ENCODE measurements at places on chromosomes 4 and X.

DNA sequence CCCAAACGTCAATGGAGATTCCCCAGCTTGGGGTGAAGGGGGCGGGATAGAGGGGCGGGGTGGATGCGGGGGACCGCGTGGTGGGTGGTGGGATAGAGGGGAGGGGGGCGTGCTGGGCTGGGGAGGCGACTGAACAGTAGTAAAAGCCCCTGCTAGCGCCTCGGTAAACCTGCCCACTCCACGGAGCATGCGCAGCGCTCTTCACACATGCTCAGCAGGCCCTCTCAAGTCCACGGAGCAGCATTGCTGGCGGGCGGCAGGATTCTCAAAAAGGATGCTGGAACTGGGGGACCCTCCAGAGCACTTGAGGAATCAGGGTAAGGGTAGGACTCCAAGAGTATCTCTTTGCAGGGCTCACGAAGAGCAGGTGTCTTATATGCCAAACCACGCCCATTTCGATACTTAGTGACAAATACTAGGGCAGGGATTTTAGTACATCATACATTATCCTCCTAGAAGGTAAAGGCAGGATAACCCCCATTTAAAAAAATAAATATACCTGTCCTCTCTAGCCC is 378 bp upstream of the RPS6KA6 start:
- H3K4me1 ChIP-seq, result no peaks in the 10 kb centered on the region
- H3K4me3 ChIP-seq, result peak overlapping the region; percentile 69
- no peaks in the 10 kb centered on the region for H3K36me3 ChIP-seq
- H3K27me3 ChIP-seq, result no peaks in the 10 kb centered on the region

DNA sequence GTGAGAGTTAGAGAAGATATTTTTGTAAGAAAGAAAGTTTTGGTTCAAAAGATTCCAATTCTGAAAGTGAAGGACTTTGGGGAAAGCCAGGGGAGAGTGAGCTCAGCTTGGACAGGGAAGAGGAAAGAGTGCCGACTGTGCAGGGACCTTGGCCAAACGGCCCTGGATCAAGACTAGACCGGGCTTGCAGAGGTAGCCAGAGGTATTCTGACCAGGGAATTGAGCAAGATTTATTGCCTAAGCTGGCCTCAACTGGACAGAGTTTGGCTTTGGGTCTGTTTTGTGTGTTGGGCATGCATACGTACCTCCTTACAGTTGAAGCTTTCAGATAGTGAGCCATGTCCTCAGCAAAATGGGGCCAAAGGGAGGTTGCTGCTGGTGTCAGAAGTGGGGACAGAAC is 11.6 kb downstream of the PLAC1 start:
- no peaks in the 10 kb centered on the region for H3K4me1 ChIP-seq
- H3K27ac ChIP-seq, result no peak overlapping the region
- H3K36me3 ChIP-seq, result no peaks in the 10 kb centered on the region
- DNase-seq, result no peak
- no peaks in the 10 kb centered on the region for H3K27me3 ChIP-seq

DNA sequence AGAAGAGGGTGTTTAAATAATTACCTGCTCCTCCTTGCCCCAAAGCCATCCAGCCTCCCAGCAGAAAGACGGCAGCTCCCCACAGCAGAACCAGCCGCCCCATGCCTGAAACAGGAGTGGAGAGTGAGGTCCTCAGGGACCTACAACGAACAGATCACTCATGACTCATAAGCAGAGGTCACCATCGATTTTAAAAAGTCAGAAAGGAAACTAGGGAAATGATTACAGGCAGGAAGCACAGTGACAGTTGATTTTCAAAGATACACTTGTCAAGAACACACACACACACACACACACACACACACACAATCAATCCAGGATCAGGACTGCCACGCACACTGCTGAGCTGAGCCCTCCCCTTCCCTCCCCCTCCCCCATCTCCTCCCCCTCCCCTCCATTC is at the start of gene CRLF2:
Gene CRLF2, minus strand, starts transcription at position 118 of the 400 bp plus-strand sequence. Its CDS starts 15 bp downstream, at position 103.
- H3K4me1 ChIP-seq, result peaks cover 13% of the 10 kb centered on the region
- no peak for DNase-seq
- H3K27ac ChIP-seq, result no peak within 1 kb of the TSS
- no peak within 1 kb of the TSS for H3K4me3 ChIP-seq
- no peaks in the 10 kb centered on the region for H3K36me3 ChIP-seq
- H3K27me3 ChIP-seq, result no peaks in the 10 kb centered on the region

- no peaks in the 10 kb centered on the region for H3K36me3 ChIP-seq
- H3K4me3 ChIP-seq, result no peak overlapping the region
- no peak overlapping the region for H3K27ac ChIP-seq
- H3K4me1 ChIP-seq, result peaks cover 38% of the 10 kb centered on the region
- DNase-seq, result no peak
- no peaks in the 10 kb centered on the region for H3K27me3 ChIP-seq
These were observed 88.1 kb downstream of the TSPAN5 start for GRCh38 chr4:98570151-98570797.

GRCh38 chr4:141432000-141432712 is 204.2 kb upstream of the IL15 start:
- DNase-seq, result no peak
- H3K27ac ChIP-seq, result no peak overlapping the region
- no peak overlapping the region for H3K4me3 ChIP-seq
- no peaks in the 10 kb centered on the region for H3K36me3 ChIP-seq

DNA sequence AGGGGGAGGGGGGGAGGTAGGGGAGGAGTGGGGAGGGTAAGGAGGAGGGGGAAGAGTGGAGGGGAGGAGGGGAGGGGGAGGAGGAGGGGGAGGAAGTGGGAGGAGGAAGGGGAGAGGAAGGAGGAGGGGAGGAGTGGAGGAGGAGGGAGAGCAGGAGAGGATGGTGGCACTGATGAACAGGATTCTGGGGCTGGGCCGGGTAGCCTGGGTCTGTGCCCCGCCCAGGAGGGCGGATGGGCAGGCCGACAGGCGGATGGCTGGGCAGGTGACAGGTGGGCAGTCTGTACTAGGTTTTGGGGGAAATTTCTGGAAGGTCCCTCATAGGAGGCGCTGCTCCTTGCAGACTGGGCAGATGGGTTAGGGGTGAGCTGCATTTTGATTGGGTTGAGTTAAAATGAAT is 66.0 kb upstream of the ADRA2C start:
- no peak overlapping the region for H3K27ac ChIP-seq
- no peak overlapping the region for H3K4me3 ChIP-seq
- no peak for DNase-seq
- H3K4me1 ChIP-seq, result no peaks in the 10 kb centered on the region
- no peaks in the 10 kb centered on the region for H3K36me3 ChIP-seq
- H3K27me3 ChIP-seq, result peaks cover 94% of the 10 kb centered on the region

DNA sequence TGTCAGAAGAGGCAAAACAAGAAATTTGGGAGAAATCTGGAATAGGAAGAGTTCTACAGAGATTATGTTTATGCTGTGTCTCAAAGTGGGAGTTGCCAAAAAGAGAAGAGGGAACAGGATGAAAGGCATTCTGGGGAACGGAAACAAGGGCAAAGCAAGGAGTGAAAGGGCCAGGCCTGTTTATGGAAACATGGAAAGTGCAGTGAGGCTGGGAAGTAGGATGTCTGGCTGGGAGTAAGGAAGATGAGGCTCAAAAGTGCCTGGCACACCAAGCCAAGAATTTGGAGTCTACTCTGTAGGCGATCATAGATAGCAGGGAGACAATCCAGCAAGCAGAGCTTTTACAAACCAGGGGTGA is 1.8 kb upstream of the CUL4B start:
- H3K4me1 ChIP-seq, result no peaks in the 10 kb centered on the region
- H3K27ac ChIP-seq, result peak overlapping the region; percentile 35
- H3K4me3 ChIP-seq, result no peak overlapping the region
- no peaks in the 10 kb centered on the region for H3K27me3 ChIP-seq

DNA sequence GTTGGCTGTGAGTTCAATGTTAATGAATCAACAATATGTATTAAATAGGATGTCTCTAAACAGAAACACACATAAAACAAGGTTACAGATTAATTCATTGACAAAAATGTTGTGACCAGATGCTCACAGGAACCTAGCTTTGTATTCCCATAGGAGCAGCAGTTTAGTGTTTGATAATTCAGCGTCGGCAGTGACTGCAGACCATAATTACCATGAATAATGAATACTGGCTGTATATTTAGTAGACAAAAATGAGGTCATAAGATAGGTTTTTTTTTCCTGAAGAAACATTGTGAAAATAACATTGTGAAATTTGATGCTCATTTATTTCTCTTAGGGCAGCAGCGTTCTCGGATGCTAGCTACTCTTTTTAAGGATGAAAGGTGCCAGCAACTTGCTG is 27.8 kb downstream of the COPS4 start:
- H3K27ac ChIP-seq, result no peak overlapping the region
- H3K4me1 ChIP-seq, result no peaks in the 10 kb centered on the region

DNA sequence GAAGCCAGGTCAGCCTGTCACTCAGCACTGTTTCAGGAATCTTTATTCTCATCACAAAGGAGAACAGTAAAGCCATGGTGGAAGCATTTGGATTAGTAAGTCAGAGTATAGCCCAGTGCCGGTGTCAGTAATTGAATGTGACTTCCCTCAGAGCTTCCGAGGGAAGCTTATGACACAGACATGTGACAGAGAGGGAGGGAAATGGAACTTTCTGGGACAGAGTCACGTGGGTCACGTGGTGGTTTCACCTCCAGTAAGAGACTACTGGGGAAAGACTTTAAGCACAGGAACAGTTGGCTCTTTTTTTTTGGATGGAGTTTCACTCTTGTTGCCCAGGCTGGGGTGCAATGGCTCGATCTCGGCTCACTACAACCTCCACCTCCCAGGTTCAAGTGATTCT is 53.3 kb upstream of the CCDC160 start:
- H3K4me3 ChIP-seq, result no peak overlapping the region
- H3K4me1 ChIP-seq, result no peaks in the 10 kb centered on the region
- H3K27ac ChIP-seq, result no peak overlapping the region
- H3K27me3 ChIP-seq, result no peaks in the 10 kb centered on the region
- no peak for DNase-seq
